ELF-1 (cell line): ENCODE measurements at places on chromosomes 4 and X.

GRCh38 chrX:65609237-65609636, 58.2 kb upstream of the MSN start:
- DNase-seq: no peak

- no peak for DNase-seq
Measured at GRCh38 chr4:8537041-8537461, 43.1 kb upstream of the GPR78 start.

DNA sequence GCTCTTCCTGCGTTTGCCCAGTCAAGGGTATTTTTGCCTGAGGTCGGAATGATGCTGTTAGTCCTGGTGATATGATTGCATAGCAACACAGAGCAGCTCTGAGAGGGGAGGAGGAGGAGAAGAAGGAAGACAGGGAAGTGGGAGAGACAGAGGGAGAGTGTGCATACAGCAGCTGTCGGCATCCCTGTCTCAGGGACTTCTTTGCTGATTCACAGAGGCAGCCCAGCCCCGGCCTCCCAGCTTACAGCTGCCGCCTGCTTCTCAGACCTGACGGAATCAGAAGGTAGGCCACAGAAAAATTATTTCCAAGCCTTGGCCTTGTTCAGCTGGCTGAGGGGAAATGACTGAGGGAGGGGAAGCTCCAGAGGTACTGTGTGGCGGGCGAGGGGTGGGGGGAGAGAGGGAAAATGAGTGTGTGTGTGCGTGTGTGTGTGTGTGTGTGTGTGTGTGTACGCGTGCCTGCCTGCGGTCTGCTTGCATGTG, 319 bp downstream of the DRP2 start:
- peak; percentile 40 for DNase-seq

DNA sequence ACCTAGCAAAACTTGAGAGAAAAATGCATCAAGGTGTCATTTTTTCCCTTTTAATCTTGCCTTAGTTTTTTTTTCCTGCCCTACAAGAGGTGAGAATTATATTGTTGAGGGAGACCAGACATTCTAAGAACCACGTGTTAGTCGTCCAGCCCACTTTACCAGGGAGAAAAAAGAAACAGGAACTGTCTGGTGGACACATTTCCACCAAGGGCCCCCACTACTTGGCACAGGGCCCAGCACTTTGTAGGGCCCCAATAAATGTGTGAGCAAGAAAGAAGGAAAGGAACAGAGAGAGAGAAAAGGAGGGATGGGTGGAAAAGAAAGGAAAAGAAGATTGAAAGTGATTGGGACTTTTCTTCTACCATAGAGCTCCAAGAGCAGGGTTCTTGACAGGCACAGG, 3.9 kb upstream of the EGFL6 start:
- DNase-seq: no peak

DNA sequence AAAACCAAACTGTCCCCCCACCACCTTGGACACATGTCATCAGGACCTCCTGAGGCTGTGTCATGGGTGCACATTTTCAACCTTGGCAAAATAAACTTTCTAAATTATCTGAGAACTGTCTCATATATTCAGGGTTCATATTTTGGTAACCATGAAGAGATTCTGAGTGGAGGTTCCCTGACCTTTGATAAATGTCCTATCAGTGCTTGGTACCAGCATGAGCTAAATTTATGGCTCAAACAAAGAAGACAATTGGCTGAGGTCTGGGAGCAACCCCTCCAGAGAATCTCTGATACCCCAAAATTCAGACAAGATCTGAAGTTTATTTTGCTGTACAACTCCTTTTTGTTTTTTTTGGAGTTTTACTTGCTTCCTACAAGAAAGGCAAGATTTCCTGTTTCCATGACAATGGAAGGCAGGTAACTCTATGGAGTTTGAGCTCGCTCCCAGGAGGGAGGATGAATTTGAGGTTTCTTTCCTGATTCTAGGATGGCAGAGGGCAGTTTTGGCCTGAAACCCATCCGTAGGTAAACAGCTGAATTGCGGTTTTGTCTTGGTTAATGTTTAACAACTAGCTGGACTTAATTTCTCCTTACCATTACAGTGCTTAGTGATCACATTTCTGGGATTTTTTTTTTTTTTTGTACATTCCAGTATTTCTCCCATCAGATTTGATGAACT, 14.5 kb downstream of the UGT2B15 start:
- DNase-seq: no peak

- no peak for DNase-seq
Measured at GRCh38 chr4:145155268-145155870, 25.0 kb downstream of the OTUD4 start.

DNA sequence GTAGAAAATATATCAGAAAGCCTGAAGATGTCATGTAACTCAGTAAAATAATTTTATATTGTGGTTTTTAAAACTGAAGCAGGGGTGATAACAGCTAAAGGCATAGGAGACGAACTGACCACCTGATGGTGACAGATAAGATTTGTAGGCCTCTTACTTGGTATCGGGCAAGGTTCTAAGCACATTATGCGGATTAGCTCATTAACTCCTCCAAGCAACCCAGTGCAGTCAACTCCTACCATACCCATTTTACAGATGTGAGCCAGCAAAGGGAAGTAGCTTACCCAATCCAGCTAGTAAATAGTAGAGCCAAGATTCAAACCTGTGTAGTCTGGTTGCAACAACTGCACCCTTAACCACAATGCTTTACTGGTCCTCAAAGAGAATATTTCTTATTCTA, 62.1 kb downstream of the CC2D2A start:
- DNase-seq: no peak

DNA sequence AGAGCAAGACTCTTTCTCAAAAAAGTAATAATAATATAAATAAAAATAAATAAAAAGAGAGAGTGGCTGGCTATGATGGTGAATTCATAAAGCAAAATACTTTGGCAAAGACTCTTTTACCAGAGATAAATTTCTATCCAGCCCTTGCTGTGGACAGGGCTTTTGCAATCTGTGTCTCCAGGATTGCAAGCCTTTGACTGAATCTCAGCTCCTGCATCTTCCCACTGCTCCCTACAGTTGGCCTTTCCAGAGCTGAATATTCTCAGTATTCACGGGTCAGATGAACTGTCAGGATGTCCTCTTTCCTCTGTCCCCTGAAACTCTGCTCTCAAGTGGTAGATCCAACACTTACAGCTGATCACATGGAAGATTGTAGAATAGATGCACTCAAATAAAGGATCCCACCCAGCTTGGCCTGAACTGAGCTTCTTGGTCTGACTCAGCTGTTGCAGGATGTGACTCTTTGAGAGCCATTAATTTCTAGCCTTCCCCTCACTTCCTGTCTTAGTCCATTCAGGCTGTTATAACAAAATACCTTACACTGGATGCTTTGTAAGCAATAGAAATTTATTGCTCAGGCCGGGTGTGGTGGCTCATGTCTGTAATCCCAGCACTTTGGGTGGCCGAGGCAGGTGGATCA, 123.4 kb upstream of the GUCY1A1 start:
- no peak for DNase-seq

GRCh38 chrX:149504226-149504914, 736 bp downstream of the IDS start:
- DNase-seq: peak; percentile 62

DNA sequence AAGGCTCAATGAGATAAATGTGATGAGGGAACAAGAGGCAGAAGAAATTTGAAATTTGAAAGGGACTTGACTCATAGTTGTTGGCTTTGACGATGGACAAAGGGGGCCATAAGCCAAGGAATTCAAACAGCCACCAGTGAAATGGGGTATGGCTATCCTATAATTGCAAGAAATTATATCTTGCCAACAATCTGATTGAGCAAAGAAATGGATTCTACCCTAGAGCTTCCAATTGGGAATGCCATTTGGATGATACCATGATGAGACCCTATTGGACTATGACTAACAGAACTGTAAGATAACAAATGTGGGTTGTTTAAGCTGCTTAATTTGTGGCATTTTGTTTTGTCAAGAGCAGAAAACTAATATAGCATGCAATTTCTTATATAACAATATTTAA, 270.1 kb upstream of the ARSJ start:
- DNase-seq: no peak

- no peak for DNase-seq
Measured at GRCh38 chrX:18210470-18210869, 10.2 kb downstream of the BEND2 start.

GRCh38 chrX:115560978-115561604, at the start of gene PLS3:
Gene PLS3 (plus strand): TSS chrX:115561174. CDS start chrX:115610251, 49,077 bp downstream.
- peak; percentile 95 for DNase-seq

DNA sequence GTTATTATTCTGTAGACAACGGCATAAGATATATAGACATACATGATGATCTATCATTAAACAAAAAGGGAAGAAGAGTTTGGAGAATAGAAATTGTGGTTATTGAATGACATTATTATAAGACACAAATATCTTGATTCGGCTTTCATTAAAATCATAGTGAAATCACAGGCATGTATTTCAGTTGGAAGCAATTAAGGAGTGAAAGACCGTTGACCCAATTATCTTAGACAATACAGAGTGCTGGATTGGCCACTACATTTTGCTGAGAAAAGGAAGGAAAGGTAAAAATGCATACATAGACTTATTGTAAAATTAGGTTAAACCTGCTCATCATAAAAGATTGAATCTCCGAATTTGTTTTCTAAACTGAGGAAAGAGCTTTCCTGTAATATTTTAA, 209.8 kb downstream of the KCNIP4 start:
- DNase-seq: no peak
